ENCODE measurements at places on chromosomes 11 and 22. TPM values are rescaled to one million over a fixed set of nuclear protein-coding genes. Genes with fewer than 3 reads are reported as not detected.

- DNase-seq, result no peak
Measured at GRCh38 chr11:114178656-114179055, 117.5 kb upstream of the NNMT start.

GRCh38 chr11:65883058-65883761 lies 3.6 kb downstream of the CTSW start:
- no peak for DNase-seq

DNA sequence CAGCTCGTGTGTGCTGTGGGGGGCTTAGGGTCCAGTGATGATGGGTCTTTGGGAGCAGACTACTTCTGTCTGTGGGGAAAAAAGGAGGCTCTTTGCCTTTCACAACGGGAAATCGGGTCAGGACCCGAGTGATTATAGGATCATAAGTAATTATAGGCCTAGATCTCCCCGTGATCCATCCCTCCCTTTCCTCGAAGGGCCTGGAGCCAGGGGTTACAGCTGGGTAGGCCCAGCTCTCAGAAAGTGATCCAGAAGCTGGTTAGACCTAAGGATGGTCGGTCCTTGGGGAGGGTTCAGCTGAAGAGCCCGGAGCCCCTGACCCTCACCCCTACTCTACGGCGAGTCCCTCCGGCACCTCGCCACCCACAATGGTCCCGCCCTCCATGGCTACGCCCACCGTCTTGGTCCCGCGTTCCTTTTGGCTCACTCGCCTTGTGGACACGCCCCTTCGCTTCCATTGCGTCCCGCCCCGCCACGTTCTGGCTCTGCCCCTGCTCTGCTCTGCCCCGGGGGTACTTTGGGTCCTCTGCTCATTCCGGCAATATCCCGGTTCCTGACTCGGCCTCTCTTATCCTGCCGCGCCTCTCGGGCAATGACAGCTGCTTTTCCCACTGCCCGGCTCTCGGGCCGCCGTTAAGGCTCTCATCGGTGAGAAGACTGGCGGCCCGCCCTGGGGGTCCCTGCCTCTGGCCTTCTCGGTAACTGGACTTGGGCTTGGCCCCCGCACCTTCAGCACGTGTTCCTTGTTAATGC lies 5.0 kb downstream of the IGSF22 start:
- DNase-seq, result peak; percentile 41

FGF19 gene
- total RNA-seq, result not detected

MIAT gene
- total RNA-seq, result 0.50 TPM

CTSW gene
- 0.35 TPM for total RNA-seq

Measured in renal cortical epithelial cell (primary cell).